ENCODE measurements at places on chromosomes 5 and 9.

- no peak for DNase-seq
These were observed 5.8 kb downstream of the PAEP start for GRCh38 chr9:135567311-135567710.

DNA sequence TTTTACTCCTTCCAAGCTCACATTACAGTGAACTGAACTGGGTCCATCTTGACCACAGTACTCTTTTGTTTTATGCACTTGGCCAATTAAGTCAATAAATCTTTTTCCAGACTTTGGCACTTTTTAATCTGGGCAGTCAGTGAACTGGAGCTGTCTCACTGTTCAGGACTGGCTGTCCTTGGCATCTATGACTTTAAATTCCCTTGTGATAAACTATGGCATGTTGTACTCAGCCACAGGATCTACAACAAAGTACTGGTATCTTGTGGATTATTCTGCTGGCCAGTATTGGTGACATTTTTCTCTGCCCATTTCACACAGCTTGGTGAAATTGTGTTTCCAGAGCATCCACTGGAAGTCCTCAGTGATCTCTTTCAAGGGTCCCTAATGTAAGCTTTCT lies 1144.8 kb upstream of the SEMA6A start:
- DNase-seq = no peak

DNA sequence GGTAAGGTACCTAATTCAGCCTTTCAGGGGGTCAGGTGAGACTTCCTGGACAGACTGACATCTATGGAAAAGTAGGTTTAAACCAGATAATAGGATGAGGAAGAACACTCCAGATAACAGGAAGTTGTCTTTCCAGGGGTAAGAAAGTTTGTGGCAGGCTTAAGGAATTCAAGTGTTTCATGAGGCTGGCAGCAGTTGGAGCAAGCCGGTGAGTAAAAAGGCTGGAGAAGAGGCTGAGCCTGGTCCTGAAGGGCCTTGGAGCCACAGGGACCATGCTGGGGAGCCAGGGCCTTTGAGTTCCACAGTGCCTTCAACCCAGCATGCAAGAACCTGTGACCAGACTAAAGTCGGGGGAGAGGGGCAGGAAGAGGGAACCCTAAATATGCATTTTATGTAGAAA lies 353.4 kb downstream of the SPOCK1 start:
- no peak for DNase-seq

DNA sequence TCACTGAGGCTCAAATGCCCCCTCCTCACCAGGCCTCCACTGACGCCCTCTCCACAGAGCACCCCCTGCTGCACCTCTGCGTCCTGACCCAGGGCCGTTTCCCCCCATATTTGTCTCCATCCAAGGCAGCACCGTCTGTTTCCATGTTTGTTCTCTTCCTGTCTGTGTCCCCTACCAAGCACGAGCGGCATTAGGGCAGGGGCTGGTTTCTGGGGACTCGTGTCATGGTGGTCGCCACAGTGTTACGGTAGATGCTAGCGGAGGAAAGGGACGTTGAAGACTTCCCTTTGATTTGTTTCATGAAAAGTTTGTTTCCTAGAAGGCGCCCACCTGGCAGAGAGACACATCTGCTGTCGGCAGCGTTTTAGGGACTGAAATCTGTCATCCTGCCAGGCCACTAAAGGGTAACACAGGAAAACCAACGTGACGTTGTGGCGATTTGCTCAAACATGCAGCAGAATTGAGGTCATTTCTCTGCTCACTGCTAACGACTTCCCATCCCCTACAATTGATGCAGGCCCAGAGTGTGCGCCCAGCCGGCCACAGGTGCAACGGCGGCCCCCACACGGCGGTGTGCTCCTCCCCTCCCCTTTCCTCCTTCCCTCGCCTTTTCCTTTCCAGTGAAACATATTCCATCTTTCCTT lies 79.3 kb upstream of the IRX4 start:
- no peak for DNase-seq

- no peak for DNase-seq
These were observed 57.2 kb downstream of the MEF2C start for GRCh38 chr5:88825584-88826315.

All from LHCN-M2 (cell line).